ENCODE measurements at places on chromosomes 16 and 17.
A peak's percentile ranks its signal among the peaks of the same experiment; 100 is the strongest.

GRCh38 chr16:28163699-28164098 is 48.1 kb downstream of the XPO6 start:
- DNase-seq = no peak

DNA sequence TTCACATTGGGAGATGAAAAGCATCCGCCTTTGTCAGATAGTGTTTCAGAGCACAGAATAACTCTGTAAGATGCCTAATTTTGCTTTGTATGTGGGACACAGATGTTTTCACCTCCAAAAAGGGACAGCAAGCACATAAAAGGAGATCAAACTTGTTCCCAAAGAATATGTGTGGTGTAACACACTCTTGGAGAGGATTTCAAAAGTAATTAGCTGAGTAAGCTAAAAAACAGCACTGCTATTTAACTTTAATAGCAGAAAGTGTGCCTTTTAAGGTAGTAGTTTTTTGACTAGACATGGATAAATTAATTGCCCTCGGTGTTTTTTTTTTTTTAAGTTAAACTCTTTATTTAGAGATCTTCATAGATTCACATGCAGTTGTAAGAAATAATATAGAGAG is 65.2 kb downstream of the COX10 start:
- DNase-seq = no peak

DNA sequence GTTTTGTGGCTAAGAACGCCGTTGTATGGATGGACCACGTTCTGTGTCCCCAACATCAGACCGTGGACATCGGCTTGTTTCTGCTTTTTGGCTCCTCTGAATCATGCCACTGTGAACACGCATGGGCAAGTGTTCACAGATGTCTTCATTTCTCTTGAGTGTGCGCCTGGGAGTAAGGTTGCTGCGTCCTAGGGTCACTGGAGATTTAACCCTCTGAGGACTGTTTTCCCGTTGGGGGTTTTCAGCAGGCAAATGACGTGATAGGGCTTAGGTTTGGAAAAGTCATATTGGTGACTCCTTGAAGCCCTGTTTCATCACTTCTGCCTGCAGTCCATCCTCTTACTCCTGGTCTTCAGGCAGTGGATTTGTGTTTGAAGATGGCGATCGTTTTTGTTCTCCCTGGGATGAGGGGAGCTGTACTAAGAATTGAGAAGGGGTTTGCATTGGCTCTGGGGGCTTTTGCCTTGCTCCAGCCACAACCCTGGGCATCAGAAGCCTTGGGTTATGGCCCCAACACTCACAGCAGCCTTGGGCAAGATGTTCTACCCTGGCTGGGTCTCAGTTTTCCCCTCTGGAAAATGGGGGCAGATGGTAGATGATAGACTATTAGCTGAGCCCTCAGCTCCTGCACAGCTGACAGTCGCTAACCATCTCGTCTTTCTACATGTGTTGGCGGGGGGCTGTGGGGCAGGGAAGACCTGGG is 67.2 kb upstream of the CIBAR2 start:
- DNase-seq = no peak

- DNase-seq = no peak
These were observed 34.8 kb downstream of the MMD start for GRCh38 chr17:55386796-55387332.

- DNase-seq = no peak
These were observed 878.0 kb upstream of the GOT2 start for GRCh38 chr16:59612094-59612493.

DNA sequence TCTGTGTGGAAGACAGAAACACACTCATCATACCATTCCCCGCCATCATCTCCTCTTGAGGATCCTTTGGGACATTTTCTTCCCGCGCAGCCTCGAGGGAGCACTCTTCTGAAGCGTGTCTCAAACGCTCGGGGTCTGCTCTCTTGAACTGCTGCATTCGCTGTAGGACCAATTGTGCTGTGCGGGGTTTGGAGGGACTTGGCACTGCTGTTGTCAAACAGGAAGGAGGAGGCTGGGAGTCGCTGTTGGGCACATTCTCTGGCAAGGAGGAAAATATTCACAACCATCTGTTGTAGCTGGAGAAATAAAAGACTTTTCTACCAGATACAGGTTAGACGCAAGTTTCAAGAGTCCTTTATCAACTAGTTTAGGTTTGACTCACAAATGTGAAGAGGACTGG is 5.0 kb downstream of the SLX4 start:
- DNase-seq = no peak

DNA sequence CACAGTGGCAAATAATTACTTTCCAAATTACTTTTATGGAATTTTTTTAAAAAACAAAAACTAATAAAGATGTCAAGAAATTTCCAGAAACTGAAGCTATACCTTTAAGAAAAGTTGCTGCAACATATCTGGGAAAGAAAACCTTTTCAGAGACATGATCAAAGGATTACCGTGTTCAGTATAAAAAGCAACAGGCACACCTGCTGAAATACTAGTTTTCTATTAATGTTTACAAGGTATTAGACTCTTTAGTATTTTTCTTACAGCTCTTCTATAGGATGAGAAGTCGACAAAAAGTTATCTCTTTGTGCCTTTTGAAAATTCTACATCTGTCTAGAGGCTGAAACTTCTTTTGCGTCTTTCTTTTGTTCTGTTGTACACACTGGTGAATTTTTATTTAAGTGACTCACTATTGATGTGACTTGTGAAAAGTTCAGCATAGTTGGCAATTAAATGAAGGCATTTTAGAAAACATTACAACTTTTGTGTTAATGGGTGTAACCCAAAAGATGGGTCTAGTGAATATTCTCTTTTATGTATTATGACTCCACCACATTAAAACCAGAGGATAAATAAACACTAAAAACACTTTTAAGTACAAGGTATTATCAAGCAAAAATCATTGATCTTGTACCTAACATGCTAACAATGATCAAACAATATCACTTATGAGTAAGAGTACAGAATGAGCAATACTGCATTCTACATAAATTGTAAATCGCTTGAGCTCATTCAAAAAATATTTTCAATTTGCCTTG is 23.8 kb downstream of the NACA2 start:
- no peak for DNase-seq

- no peak for DNase-seq
These were observed 17.1 kb upstream of the ALOX15B start for GRCh38 chr17:8021565-8022359.

- DNase-seq = no peak
These were observed 25.2 kb downstream of the WIPF2 start for GRCh38 chr17:40244255-40244654.

GRCh38 chr16:2339521-2340484 is 725 bp downstream of the ABCA3 start:
- no peak for DNase-seq

DNA sequence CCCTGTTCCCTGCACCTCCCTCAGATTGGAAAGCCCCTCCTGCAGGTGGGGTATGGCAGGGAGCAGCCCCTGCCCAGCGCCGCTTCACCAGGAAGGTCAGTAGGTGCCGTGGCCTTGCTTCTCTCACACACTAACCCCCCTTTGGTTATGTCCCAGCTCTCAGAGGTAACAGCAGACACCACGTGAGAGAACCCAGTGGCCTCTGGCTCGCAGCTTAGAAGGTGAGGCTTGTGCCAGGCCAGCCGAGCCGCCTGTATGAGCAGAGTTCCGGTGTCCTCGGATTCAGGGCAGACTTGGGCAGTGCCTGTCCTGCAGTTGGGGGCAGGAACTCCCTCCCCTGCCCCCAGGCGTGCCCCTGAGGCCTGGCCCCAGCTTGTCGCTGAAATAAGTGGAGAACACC is 47.1 kb downstream of the PRMT7 start:
- no peak for DNase-seq

DNA sequence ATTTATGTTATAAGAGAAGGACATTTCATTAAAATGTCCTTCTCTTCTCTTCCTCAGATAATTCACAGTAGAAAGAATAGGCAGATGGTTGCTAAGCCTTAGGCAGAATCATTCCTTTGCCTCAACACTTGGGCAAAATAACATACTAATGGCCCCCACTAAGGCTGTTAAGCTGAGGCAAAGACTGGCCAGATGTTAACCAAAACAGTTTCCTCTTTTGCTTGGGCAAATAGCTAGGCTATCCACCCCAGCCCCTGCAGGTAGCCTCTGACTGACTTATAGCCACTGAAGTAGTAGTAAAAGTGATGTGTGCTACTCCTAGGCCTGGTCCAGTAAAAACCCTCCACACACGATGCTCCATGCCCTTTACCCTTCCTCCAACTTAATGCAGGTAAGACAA is 55.2 kb downstream of the SPAG9 start:
- no peak for DNase-seq

- DNase-seq = no peak
These were observed 49.6 kb upstream of the LRRC37A3 start for GRCh38 chr17:64968652-64969501.

DNA sequence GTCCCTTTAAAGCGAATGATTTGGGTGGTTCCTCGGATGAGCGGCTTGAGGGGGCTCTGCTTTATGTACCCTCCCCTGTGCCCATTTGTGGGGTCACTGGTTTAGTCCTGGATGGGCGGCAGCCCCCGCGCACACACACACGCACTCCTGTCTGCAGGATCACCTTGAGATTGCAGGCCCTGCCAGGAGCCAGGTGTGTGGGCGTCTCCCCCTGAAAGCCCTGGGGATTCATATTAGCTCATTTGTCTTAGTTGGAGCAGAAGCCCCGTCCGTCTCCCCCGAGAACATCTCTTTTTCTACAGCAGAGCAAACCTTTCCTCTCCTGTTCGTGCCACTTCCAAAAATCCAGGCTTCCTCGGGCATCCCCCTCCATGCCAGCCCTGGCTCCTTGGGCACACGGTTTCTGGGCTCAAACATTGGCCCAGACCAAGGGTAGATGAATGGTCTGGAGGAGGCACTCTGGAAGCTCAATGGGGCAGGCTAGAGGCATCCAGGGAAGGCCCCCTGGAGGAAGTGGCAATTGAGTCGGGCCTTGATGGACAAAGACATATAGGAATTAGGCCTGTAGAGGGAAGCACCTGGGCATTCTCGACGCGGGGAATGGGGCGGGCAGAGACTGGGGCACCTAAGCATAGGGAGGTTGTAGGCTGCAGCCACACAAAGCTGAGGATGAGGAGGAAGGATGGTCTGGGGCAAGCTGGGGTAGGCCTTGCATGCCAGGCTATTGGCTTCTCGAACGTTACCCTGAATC is 218.5 kb upstream of the GSE1 start:
- DNase-seq = no peak

DNA sequence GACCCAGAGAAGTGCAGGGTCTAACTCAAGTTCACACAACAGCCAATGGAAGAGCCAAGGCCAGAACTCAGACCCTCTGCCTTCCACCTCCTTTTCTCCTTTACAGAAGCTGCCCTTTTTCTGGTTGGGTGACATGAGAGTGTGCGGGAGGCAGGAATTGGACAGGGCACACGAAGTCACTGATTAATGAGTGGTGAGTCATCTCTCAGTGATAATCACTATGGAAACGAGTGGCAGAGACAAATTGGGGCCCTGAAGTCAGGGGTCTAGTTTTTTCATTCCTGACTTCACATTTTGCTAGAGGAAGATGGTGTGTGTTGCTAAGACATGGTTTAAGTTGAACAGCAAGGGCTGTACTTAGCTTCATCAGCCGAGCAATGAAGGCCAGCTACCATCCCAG is 312.7 kb upstream of the CCL2 start:
- DNase-seq = no peak

DNA sequence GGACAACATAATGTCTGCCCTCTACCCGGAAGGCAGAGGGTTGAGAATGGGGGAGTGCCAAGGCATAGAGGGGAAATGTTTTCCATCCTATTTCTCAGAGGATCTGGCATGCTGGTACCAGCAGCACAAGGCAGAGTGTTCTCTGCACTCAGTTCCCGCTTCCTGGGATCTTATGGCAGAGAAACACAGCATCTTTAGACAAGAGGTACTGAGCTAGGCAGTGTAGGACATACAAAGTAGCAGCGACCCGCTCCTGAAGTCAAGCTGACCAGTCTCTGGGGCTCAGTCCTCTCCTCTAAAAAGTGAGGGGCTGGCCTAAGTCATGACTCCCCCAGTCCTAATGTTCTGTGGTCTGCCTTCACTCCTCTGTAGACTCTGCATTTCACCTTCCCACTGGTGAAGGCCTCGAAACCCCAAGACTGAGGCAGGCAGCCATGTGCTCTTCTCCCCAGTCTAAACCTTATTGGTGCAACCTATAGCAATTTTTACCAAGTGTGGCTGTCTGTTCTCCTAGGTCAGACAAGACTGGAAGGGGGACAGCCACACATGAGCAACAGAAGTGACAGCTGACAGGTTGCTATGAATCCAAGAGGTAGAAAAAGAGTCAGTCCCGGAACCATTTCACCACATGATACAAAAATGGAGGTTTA is 11.3 kb upstream of the TSPOAP1 start:
- no peak for DNase-seq

GRCh38 chr17:77435272-77436057 is 294.7 kb downstream of the SEC14L1 start:
- DNase-seq = no peak

GRCh38 chr16:21277927-21278706 is at the start of gene CRYM:
Gene CRYM (minus strand): TSS chr16:21278290. CDS start chr16:21278251, 39 bp downstream.
- DNase-seq = no peak

DNA sequence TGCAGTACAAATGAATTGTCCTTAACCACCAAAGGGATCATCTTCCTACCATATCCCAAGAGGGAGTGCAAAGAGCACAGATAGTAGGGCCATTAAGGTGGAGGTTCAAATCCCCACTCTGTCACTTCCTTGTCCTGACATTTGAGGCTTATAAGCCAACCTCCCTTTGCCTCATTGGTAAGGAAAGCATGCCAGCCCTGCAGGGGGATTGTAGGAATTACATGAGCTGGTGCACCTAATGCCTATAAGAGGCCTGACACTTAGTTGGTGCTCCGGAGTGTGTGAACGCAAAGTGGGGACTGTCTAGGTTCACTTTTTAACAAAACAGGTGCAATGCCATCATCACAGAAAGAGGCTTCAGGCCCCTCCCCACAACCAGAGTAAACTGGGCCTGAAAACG is 374.4 kb downstream of the SNX29 start:
- DNase-seq = no peak

GRCh38 chr17:44922136-44922535 is 6.8 kb upstream of the GFAP start:
- no peak for DNase-seq

DNA sequence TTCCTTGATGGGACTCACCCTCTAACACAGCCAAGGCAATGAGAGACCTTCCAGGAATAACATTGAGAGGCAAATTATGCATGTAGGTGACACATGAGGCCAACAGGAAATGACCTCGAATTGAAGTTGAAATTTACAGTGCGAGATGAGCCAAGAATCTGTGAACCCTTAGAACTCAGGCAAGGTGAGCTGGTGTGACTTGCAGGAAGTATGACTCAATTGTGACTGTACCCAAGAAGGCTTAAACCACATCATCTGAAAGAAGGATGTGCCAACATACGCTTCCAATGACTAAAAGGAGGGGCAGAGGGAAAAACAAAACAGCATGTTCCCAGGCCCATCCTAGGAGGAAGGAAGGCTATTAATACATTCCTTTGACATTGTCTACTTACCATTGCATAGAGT is 44.8 kb downstream of the PITPNC1 start:
- peak; percentile 11 for DNase-seq

GRCh38 chr16:66437391-66437945 is 10.4 kb downstream of the BEAN1 start:
- no peak for DNase-seq

GRCh38 chr17:59814685-59815084 is 78.1 kb downstream of the TUBD1 start:
- no peak for DNase-seq
